Kasumi-1 (cell line): ENCODE measurements at places on chromosomes 6 and 20.

DNA sequence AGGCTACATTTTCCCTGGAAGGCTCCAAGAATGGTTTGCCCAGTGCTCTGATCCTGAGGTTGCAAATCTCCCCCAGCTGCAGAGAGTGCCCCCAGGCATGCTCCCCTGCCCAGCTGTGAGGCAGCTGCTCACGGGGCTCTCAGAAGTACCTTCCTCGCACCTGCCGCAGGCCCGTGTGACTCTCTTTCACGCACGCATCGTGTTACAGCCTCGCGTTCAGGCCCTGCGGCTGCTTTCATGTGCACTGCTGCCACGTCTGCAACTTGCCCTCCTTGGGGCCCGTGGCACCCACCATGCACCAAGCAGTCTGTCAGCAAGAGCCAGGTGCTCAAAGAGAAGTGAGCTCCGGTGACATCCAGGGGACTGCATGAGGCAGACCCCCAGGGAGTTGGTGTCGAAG lies 28.6 kb upstream of the SPO11 start:
- no peak for DNase-seq

DNA sequence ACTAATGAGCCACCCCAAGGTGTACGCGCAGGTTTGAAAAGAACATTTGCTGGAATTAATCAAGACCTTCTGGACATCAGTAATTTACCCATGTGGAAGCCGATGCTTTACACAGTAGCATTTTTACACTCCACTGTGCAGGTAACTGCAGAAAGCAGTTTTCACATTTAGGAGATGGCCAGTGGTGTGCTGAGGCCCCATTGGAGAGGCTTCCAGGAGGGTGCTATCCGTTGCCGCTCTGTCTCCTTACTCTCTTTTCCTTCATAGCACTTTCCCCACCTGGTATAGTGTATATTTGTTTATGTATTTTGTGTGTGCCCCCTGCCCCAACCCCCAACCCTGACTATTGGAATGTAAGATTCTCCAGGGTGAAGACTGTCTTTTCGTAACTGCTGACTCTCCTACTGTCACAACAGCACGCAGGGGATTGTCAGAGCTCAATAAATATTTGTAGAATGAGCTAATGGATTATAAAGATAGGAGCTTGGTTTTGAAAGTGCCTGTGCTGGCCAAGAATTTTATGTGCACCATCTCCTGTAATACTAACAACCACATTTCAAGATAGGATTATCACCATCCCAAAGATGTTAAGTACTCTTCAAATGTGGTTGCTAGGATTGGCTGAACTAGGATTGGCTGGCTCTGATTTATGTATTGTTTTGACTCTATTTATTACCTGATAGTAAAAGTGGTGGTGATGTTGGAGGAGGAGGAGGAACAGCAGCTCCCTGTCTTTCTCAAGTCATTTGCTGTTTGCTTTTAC lies 74.0 kb upstream of the GLP1R start:
- DNase-seq = no peak

DNA sequence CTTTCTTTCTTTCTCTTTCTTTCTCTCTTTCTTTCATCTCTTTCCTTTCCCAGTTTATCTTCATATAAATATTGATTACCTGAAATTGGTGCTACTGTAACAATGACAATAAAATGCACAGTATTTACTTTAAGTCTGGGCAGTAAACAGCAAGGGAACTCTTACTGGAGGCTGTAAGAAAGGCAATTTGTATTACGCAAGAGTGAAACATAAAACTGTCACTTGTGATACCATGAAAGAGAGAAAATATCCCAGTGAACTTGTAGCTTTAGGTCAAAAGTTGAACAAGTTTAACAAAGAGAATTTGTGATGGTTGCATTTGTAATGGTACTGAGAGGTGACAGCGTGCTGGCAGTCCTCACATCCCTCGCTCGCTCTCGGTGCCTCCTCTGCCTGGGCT lies 80.0 kb downstream of the EYS start:
- no peak for DNase-seq

DNA sequence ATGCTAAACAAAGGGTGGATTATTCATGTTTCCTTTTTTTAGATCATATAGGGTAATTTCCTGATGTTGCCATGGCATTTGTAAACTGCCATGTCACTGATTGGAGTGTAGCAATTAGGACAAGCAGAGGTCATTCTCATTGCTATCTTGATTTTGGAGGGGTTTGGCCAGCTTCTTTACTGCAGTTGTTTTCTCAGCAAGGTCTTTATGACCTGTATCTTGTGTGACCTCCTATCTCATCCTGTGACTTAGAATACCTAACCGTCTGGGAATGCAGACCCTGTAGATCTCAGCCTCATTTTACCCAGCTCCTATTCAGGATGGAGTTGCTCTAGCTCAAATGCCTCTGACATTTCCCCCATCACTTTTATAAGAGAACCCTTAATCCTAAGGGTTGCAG lies 53.6 kb downstream of the CDS2 start:
- DNase-seq = no peak

DNA sequence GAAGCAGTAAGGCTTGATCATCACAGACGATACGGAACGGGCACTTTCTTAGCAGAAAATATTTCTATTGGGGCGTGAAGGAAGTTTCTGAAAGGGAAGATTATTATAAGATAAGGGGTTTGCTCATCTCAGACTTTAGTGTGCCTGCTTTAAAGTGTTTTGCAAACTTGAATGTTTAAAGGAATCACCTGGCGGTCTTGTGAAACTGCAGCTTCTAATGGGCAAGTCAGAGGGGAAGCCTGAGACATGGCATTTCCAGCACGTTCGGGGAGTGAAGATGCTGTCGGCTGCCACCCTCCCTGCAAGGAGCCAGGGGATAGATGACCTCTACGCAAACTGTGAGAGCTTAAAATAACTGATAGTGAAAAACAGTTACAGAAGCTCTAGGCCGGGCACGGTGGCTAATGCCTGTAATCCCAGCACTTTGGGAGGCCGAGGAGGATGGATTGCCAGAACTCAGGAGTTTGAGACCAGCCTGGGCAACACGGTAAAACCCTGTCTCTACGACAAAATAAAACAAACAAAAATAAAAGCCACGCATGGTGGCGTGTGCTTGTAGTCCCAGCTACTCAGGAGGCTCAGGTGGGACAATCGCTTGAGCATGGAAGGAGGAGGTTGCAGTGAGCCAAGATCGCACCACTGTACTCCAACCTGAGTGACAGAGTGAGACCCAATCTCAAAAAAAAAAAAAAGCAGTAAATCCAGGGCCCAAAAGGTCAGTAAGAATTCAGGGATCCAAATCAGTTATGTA lies 2.3 kb upstream of the KIF16B start:
- no peak for DNase-seq

DNA sequence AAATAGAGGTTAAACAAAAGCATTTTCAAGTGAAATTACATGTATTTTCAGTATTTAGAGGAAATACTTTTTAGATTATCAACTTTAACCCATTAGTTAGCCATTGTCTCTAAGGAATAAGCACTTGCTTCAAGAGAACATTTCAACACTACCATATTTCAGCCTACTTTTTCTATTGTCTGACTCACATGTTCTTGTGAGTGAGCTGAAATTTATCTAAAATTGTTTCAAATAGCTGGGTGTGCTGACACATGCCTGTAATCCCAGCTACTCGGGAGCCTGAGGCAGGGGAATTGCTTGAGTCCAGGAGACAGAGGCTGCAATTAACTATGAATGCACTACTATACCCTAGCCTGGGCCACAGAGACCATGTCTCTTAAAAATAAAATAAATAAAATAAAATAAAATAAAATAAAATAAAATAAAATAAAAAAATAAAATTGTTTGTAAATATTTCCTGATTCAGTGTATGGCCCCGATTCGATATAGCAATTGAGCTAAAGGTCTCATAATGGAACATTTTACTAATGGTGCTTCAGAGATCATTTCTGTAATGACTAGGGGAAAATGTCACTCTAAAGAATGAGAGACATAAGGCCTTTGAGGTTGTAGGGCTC lies 324.6 kb upstream of the PLCB4 start:
- DNase-seq = no peak

GRCh38 chr20:7608250-7608649 lies 332.0 kb downstream of the HAO1 start:
- DNase-seq = no peak

- DNase-seq = no peak
These were observed 135.6 kb upstream of the UST start for GRCh38 chr6:148611213-148611612.

DNA sequence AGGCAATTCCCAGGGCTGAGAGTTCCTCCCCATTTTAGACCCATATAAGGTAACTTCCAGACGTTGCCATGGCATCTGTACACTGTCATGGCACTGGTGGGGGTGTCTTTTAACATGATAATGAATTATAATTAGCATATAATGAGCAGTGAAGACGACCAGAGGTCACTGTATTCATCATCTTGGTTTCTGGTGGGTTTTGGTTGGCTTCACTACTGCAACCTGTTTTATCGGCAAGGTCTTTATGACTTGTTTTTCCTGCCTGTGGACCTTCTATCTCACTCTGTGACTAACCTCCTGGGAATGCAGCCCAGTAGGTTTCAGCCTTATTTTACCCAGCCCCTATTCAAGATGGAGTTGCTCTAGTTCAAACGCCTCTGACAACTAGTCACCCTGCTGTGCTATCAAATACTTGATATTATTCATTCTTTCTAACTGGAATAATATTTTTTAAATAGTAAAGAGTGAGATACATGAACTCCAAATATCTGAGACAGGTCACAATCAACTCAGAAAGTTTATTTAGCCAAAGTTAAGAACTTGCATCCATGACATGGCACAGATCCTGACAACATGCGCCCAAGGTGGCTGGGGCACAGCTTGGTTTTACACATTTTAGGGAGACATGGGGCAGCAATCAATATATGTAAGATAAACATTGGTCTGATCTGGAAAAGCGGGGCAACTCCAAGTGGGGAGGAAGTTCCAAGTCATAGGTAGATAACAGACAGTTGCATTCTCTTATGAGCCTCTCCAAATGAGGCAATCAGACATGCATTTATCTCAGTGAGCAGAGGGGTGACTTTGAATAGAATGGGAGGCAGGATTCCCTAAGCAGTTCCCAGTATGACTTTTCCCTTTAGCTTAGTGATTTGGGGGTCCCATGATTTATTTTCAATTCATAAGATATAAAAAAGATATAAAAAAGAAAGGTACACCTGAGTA lies 1.2 kb upstream of the UFL1 start:
- DNase-seq = no peak

- no peak for DNase-seq
These were observed 111.8 kb downstream of the MAP7 start for GRCh38 chr6:136438441-136438840.

GRCh38 chr6:40723967-40724366 lies 136.8 kb upstream of the LRFN2 start:
- DNase-seq = no peak

DNA sequence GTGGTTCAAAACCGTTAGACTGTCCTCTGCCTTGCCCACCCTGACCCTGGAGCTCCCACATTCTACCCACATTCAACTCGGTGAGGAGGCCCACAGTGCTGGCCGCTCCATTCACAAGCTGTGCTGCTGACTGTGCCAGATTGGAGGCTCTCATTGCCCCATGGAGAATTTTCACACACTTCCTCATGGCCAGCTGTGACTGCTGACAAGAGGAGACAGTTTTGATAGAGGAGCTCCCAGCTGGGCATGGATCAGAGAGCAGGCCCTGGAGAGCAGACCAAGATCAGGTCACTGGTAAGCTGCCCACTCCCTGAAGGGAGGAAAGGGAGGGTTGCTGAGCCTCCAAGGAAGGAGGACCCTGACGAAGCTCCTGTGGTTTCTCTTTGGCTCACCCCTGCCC lies 246.1 kb upstream of the RIN2 start:
- DNase-seq = no peak

DNA sequence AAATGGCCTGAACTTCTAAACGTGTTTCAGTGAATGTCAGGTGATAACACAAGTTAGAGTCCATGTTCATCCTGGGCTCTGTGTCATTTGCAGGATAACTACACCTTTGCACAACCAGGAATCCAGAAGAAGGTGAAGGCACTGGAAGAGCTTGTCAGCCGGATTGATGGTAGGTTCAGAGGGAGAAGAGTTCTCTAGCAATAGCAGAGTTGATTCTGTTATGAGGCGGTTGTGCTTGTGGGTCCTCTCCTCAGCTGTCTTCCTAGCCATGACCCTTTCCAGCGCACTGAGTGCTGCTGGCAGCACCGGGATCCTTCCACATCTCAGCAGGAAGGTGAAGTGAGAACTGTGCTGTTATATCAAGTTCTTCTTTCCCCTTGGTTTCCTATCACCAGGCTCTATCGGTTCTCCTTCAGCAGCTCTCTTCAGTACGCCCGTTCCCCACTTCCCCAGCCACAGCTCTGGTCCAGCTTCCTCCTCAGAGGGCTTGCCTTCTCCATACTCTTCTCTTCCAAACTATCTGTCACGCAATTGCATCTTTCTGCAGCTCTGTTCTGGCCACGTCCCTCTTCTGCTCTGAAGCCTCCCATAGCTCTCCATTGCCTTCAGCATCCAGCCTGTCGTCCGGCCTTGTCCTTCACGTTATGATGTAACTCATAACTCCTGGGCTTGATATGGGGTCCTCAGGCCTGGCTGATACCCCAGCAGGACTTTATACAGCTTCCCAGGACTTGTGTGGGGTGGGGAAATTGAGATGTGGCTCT lies 39.9 kb upstream of the RNF8 start:
- DNase-seq = no peak

DNA sequence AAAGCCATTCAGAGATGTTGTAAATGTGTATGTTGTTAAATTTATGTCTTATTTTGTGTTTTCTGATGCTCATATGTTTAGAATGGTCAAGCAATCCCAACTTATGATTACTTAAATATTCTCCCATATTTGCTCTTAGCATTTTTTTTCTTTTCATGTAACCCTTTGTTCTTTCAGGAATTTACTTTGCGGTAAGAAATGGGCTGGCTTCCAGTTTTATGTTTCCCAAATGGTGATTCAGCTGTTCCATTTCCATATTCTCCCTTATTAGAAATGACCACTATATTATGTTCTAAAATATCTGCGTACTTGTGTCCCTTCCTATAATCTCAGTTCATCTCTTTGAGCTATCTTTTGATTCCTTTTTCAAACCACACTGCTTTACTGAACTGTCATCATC lies 113.7 kb downstream of the CDH26 start:
- no peak for DNase-seq

GRCh38 chr20:20549704-20550103 lies 162.7 kb downstream of the RALGAPA2 start:
- no peak for DNase-seq

DNA sequence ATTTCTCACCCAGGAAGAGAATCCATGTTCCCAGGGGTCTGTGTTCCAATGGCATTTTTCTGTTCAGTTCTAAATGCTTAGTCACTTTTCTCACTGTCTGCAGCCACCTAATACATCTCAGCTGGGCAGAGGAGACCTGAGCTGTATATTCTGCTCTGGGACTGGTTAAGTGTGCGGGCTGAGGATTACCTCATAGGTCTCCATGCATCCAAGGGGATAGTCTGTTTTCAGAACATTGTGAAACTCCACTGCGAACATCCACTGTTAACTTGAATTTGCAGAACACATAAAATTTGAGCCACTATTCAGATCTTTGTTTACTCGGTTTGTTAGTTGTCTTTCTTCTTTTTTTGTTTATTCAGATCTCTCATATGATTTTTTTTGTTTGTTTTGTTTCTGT lies 947.1 kb downstream of the TFAP2A start:
- no peak for DNase-seq

DNA sequence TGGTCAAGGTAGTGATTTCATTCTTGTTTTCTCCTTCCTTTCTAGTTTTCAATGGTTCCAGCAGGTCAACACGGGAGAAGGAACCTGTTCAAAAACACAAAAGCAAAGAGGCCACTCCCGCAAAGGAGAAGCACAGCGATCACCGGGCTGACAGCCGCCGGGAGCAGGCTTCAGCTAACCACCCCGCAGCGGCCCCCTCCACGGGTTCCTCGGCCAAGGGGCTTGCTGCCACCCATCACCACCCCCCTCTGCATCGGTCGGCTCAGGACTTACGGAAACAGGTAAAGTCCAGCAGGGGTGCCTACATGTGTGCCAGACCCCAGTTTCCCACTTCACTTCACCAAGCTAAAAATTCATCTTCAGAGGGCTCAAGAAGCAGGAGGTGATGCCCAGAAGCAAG lies 175.6 kb downstream of the DTNBP1 start:
- DNase-seq = no peak
